ENCODE measurements at places on chromosomes 4 and X.

- no peak for DNase-seq
Measured at GRCh38 chr4:87939978-87940690, 35.4 kb upstream of the SPP1 start.

GRCh38 chrX:69321789-69322188 lies 156.5 kb upstream of the PJA1 start:
- DNase-seq = no peak

DNA sequence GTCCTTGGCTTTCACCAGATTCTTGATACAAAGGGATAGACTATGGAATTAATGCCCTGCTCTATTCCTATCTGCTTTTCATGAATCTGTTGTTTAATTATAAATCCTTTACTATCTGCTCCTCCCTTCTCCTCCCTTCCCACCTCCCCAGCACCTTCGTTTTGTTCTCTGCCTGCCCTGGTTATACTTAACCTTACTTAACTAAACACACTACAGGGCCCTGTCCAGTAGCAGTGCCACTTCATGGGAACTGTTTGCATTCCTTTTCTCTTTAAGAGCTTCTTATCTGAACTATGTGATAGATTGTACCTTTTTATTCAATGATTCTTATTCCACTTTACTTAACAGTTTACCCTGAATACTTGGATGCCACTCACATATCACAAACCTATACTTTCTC lies 830 bp downstream of the HOPX start:
- no peak for DNase-seq

DNA sequence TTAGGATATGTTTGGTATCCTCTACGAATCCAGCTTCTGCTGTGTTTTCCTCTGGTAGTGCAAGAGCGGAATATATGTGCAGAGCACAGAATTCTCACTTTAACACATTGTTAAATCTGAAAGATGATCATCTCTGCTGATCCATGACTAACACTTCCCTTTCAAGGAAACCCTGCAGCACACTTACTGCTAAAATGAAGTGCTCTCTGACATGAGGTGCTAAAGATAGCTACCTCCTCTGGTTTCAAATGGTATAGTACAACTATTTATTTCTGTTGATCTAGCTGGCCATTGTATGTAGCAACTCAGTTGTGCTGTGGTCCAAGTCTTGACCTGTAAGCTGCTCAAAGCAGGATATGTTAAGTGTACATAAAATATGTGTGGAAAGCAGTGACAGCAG lies 162.4 kb upstream of the FMR1 start:
- DNase-seq = no peak

DNA sequence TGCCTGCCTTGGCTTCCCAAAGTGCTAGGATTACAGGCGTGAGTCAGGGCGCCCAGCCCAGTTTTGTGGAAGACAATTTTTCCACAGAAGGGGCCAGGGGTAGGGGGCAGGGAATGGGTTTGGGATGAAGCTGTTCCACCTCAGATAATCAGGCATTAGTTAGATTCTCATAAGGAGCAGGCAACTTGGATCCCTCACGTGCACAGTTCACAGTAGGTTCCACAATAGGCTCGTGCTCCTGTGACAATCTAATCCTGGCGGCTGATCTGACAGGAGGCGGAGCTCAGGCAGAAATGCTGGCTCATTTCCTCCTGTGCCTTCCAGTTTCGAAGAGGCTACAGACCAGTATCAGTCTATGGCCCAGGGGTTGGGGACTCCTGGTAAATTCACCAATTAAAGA lies 491.6 kb upstream of the AADAT start:
- no peak for DNase-seq

DNA sequence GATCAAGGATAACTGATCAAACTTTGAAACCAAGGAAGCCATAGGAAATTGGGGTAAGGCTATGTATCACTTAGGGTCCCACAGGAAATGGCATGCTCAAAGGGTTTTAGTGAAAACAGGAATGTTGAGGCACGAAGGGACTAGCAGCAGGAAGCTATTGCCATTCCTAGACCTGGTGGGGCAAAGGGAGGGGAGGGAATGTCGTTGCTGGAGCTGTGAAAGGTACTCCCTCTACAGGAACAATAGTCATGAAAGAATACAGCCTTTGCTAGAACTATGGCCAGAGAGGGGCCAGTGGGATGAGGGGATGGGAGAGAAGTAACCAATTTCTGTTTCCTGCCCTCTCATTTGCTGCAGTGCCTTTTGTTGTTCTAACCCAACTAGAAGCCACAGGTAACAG lies 11.9 kb downstream of the REPS2 start:
- DNase-seq = no peak

DNA sequence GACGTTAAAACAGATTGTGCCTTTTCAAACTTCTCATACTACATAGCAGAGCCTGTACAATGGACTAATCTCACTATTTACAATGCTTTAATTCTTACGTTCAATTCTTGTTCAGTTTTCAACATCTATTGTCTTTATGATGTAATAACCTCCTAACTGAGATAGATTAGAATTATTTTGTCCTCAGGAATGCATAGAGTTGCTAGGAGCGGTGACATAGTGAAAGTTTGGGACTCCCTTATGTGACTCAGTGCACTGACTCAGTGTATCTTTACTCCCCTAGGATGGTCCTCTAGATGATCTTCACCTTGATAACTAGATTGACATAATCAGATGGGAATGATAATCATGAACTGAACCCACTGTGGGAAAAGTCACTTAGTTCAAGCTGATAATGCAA lies 151.5 kb downstream of the VEGFC start:
- no peak for DNase-seq

- DNase-seq = no peak
Measured at GRCh38 chr4:186725469-186726425, 2.1 kb upstream of the FAT1 start.

DNA sequence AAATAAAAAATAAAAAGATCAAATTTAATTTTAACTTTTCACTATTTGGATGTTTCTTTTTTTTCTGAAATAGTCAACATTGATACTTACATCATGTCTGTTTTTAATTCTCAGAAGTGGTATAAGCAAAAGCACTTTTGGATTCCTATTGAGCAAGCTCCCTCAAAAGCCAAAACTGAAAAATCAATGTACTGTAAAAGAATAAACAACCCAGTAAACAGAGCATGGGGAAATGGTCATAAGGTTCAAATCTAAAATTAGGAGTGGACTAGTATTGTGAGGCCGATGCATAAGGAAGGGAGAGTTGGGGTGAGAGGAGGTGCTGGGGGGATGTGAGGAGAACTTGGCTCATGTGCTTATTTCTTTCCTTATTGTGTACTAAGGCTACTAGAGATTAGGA lies 37.9 kb downstream of the NUDT6 start:
- no peak for DNase-seq

DNA sequence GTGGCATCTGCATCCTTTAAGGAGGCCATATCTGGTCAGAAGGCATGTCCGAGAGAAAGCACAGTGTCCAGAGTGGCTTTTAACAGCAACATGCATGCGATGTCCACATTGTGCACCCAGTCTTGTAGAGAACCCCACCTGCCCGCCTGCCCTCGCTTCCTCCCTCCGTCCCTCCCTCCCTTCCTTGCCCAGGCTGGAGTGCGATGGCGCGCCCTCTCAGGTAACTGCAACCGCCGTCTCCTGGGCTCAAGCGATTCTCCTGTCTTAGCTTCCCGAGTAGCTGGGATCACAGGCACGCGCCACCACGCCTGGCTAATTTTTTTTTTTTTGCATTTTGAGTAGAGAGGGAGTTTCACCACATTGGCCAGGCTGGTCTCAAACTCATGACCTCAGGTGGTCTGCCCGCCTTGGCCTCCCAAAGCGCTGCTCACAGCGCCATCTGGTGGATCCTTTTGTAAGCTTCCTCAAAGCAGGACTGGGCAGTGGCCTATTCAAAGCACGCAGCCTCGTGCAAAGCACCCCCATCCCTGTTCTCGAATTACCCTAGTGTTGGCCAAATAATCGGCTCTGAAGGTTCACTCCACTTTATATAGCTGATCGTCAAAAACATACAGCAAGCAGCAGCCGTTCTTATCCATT lies 15.0 kb downstream of the BRCC3 start:
- DNase-seq = no peak

GRCh38 chr4:183097231-183098018 lies 1.6 kb upstream of the WWC2 start:
- DNase-seq = no peak

Measured in activated B cell treated with CpG ODN at 0.5 μM for 24 hours (primary cell).